ENCODE measurements at places on chromosomes 2 and 18. TPM values are rescaled to one million over a fixed set of nuclear protein-coding genes. Genes with fewer than 3 reads are reported as not detected.
A peak's percentile ranks its signal among the peaks of the same experiment; 100 is the strongest.

The KCNS3 gene
- 12.1 TPM for total RNA-seq

The PRKCE gene
- 24.2 TPM for total RNA-seq

The REG3A gene
- total RNA-seq, result not detected

DNA sequence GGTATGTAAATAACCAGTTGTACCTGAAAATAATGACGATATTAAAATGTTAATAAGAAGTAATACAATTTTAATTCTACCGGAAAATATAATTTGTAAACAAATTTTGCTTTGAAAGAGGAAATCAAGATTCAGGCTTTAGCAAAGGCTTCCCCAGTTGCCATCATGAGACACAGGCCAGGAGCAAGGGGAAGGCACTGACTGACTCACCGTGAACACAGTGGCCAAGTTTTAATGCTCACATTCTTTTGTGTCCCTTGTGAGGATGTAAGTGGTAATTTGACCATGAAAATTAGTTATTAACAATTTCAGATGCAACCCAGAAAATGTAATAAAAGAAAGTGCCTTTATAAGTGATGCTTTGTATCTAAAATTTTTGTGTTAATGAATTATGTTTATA lies 164.1 kb downstream of the GREB1L start:
- peaks cover 26% of the 10 kb centered on the region for H3K36me3 ChIP-seq
- DNase-seq, result no peak
- H3K4me3 ChIP-seq, result no peak overlapping the region
- no peak overlapping the region for H3K27ac ChIP-seq
- no peaks in the 10 kb centered on the region for H3K27me3 ChIP-seq
- H3K4me1 ChIP-seq, result no peaks in the 10 kb centered on the region

- H3K27ac ChIP-seq, result no peak overlapping the region
- peaks cover 9% of the 10 kb centered on the region for H3K4me1 ChIP-seq
- no peaks in the 10 kb centered on the region for H3K36me3 ChIP-seq
- no peak overlapping the region for H3K4me3 ChIP-seq
Measured at GRCh38 chr2:5594249-5594695, 97.9 kb upstream of the SOX11 start.

DNA sequence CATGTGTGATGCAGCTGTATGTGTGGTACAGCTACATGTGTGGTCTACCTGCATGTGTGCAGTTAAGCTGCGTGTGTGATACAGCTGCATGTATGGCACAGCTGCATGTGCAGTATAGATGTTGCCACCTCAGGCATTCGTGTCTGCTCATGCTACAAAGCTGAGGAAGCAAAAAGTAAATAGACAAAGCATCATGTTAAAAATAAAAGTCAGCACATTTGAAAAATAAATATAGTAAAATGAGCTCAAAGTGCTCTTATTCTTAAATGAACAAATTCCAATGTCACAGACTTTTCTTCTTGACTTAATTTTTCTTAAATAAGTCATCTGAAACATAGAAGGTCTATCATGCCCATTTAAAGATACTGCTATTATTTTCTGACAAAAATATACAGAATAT lies 519.3 kb upstream of the SOX11 start:
- no peak overlapping the region for H3K27ac ChIP-seq
- no peaks in the 10 kb centered on the region for H3K4me1 ChIP-seq
- DNase-seq, result no peak
- H3K27me3 ChIP-seq, result peaks cover 1% of the 10 kb centered on the region
- no peaks in the 10 kb centered on the region for H3K36me3 ChIP-seq

- no peaks in the 10 kb centered on the region for H3K36me3 ChIP-seq
- H3K27me3 ChIP-seq, result no peaks in the 10 kb centered on the region
- no peak overlapping the region for H3K4me3 ChIP-seq
- no peak overlapping the region for H3K27ac ChIP-seq
- no peak for DNase-seq
- H3K4me1 ChIP-seq, result no peaks in the 10 kb centered on the region
Measured at GRCh38 chr2:112314856-112315255, 39.5 kb downstream of the ZC3H6 start.

DNA sequence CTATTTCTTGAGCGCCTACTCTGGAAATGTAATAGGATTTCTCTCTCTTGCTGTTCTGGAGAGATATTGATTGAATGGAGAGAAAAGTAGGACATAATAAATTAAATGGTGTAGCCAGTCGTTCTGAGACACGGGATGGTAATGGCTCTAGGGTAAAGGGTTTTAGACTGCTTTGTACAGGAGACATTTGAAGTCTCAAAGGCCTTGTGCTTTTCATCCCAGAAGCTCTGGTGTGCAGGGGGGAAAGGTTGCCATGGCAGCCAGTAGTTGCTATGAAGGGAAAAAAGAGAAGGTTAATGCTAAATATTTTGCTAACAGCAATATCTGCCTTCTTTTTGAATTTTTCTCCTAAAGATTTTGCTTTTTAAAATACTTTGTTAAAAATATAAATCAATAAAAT lies 359.3 kb downstream of the RIT2 start:
- H3K4me3 ChIP-seq, result no peak overlapping the region
- H3K27me3 ChIP-seq, result no peaks in the 10 kb centered on the region
- no peaks in the 10 kb centered on the region for H3K4me1 ChIP-seq
- DNase-seq, result no peak
- no peaks in the 10 kb centered on the region for H3K36me3 ChIP-seq

GRCh38 chr2:241748468-241749256 lies 14.2 kb downstream of the D2HGDH start:
- H3K4me3 ChIP-seq, result no peak overlapping the region
- peaks cover 4% of the 10 kb centered on the region for H3K4me1 ChIP-seq
- no peak for DNase-seq
- H3K27ac ChIP-seq, result no peak overlapping the region
- peaks cover 7% of the 10 kb centered on the region for H3K27me3 ChIP-seq

- no peaks in the 10 kb centered on the region for H3K27me3 ChIP-seq
- DNase-seq, result no peak
- H3K4me1 ChIP-seq, result no peaks in the 10 kb centered on the region
- no peak overlapping the region for H3K27ac ChIP-seq
- H3K4me3 ChIP-seq, result no peak overlapping the region
Measured at GRCh38 chr2:181183878-181184542, 203.6 kb downstream of the UBE2E3 start.

- peaks cover 18% of the 10 kb centered on the region for H3K27me3 ChIP-seq
- peak overlapping the region; percentile 95 for H3K4me3 ChIP-seq
- H3K4me1 ChIP-seq, result peaks cover 14% of the 10 kb centered on the region
- peak overlapping the region; percentile 96 for H3K27ac ChIP-seq
Measured at GRCh38 chr2:42810971-42811811, 18.8 kb upstream of the HAAO start.

DNA sequence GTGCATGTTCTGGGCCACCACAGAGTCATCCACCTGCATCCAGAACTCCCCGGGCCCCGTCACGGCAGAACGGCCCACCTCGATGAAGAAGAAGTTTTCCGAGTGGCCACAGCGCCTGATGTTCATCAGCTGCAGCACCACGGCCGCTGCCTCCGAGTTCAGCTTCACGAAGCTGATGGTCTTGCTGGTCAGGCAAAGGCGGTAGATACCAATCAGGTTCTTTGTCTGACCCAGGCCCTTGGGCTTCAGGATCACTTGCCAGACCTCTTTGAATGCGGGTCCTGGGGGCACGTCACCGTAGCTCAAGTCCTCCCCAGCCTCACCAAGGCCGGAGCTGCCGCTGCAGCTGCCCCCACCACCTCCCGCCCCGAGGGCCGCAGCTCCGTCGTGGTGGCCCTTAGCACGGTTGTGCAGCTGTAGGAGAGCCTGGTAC lies 1.6 kb downstream of the IRS1 start:
- no peak overlapping the region for H3K4me3 ChIP-seq
- DNase-seq, result peak; percentile 9
- peaks cover 4% of the 10 kb centered on the region for H3K4me1 ChIP-seq
- peaks cover 11% of the 10 kb centered on the region for H3K27me3 ChIP-seq

GRCh38 chr2:138335036-138335435 lies 166.5 kb upstream of the SPOPL start:
- no peak overlapping the region for H3K4me3 ChIP-seq
- H3K27ac ChIP-seq, result no peak overlapping the region
- no peaks in the 10 kb centered on the region for H3K36me3 ChIP-seq
- peaks cover 1% of the 10 kb centered on the region for H3K27me3 ChIP-seq
- no peaks in the 10 kb centered on the region for H3K4me1 ChIP-seq

GRCh38 chr2:197513915-197514314 lies 2.0 kb upstream of the MOB4 start:
- H3K27ac ChIP-seq, result no peak overlapping the region
- no peak overlapping the region for H3K4me3 ChIP-seq
- DNase-seq, result no peak

- H3K4me1 ChIP-seq, result peaks cover 3% of the 10 kb centered on the region
- no peak overlapping the region for H3K27ac ChIP-seq
- H3K27me3 ChIP-seq, result no peaks in the 10 kb centered on the region
- H3K4me3 ChIP-seq, result no peak overlapping the region
Measured at GRCh38 chr2:169091761-169092519, 22.6 kb downstream of the DHRS9 start.

- H3K4me1 ChIP-seq, result peaks cover 4% of the 10 kb centered on the region
- no peak overlapping the region for H3K27ac ChIP-seq
- H3K4me3 ChIP-seq, result no peak overlapping the region
Measured at GRCh38 chr2:169771021-169771420, 27.6 kb upstream of the SSB start.

GRCh38 chr2:101870444-101870843 lies 121.3 kb upstream of the IL1R2 start:
- peaks cover 4% of the 10 kb centered on the region for H3K27me3 ChIP-seq
- peaks cover 9% of the 10 kb centered on the region for H3K4me1 ChIP-seq
- H3K27ac ChIP-seq, result no peak overlapping the region
- no peak for DNase-seq
- H3K36me3 ChIP-seq, result peaks cover 60% of the 10 kb centered on the region

DNA sequence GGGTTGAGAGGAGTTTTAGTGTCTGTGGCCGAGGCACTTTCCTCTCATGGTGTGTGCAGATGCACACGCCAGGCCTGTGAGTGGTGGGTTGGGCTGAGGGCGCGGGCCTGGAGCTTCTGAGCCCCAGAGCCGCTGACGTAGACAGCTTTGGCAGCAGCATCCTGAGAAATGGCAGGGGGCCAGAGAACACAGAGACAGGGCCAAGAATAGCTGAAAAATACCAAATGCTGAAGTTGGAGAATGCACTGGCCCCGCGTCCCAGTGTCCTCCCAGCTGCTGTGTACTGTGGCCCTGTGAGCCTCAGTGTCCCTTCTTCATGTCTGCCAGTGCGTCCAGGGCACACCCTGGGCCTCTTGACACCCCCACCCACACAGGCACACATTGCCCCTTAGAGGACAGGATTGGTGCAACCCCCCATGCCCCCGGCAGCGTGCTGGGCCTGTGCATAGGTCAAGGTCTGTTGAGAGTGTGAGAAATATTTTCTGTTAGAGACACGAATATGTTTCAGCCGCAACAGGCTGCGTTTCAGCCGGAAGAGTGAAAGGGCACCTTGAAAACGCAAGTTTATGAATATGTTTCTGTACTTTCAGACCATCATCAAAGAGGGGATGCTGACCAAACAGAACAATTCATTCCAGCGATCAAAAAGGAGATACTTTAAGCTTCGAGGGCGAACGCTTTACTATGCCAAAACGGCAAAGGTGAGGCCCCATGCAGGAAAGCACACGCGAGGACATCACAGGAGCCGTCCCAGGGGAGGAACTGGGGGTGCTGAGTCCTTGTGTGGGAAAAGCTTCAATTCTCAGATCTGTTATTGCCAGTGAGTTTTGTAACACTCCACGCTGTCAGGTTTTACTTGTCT lies 33.6 kb downstream of the DGKD start:
- no peaks in the 10 kb centered on the region for H3K4me1 ChIP-seq
- DNase-seq, result no peak
- peaks cover 1% of the 10 kb centered on the region for H3K27me3 ChIP-seq
- no peaks in the 10 kb centered on the region for H3K36me3 ChIP-seq
- no peak overlapping the region for H3K4me3 ChIP-seq

DNA sequence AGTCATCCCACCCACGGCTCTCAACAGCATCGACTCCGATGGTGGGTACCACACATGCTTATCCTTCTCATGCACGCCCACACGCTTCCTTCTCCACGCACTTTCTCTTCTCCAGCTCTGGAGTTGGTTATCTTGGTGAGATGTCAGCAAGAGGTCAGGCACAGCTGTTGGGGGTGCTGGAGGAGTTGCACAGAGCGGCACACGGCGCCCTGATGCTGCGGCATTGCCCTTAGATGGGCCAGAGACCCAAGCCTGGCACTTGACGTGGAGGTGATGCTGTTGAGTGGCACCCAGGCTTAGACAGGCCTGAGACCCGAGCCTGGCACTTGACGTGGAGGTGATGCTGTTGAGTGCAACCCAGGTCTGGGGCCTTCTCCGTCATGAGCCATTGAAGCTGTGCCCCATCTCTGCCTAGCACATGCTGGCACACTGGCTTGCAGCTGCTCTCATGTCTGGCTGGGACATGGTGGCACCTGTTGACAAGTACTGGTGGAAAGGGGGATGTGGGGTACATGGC lies 83.2 kb downstream of the DGKD start:
- no peaks in the 10 kb centered on the region for H3K27me3 ChIP-seq
- no peak overlapping the region for H3K27ac ChIP-seq
- peaks cover 7% of the 10 kb centered on the region for H3K36me3 ChIP-seq
- DNase-seq, result no peak

DNA sequence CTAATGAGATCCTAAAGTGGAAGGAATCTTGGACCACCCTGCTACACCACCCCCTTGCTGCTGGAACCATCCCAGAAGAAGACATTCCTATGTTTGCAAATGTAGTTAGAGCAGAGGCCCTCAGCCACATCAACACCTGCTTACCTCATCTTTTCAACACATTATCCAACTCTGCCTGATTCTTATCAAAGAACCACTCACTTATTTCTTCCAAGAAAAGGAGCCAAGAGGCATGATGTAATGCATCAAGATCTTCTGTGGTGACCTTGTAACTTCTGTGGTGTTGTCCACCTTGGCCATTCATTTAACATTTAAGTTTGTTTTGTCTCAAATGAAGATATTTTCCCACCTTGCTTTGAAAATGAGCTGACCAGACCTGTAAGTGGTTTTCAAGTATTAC lies 338.1 kb downstream of the CTNNA2 start:
- H3K4me1 ChIP-seq, result no peaks in the 10 kb centered on the region
- no peak overlapping the region for H3K27ac ChIP-seq
- no peak overlapping the region for H3K4me3 ChIP-seq
- H3K27me3 ChIP-seq, result no peaks in the 10 kb centered on the region
- DNase-seq, result no peak
